NCI-H526 treated with DMSO at 0.1 percent for 48 hours (cell line): ENCODE measurements at places on chromosomes 4 and X.

- no peak for DNase-seq
Measured at GRCh38 chrX:102696306-102696705, 15.9 kb upstream of the GPRASP2 start.

GRCh38 chr4:78907638-78908037 lies 31.6 kb downstream of the PAQR3 start:
- no peak for DNase-seq

GRCh38 chr4:40448875-40449274 lies 113.7 kb downstream of the CHRNA9 start:
- no peak for DNase-seq

GRCh38 chr4:136150046-136150445 lies 1382.2 kb downstream of the PCDH18 start:
- no peak for DNase-seq

- DNase-seq, result no peak
Measured at GRCh38 chr4:153420361-153420760, 45.8 kb upstream of the TMEM131L start.

GRCh38 chrX:129732857-129733256 lies 5.9 kb upstream of the XPNPEP2 start:
- DNase-seq, result no peak

- no peak for DNase-seq
Measured at GRCh38 chrX:63935835-63936234, 150.8 kb upstream of the ARHGEF9 start.

- DNase-seq, result no peak
Measured at GRCh38 chrX:70479247-70479921, 34.7 kb downstream of the DLG3 start.

DNA sequence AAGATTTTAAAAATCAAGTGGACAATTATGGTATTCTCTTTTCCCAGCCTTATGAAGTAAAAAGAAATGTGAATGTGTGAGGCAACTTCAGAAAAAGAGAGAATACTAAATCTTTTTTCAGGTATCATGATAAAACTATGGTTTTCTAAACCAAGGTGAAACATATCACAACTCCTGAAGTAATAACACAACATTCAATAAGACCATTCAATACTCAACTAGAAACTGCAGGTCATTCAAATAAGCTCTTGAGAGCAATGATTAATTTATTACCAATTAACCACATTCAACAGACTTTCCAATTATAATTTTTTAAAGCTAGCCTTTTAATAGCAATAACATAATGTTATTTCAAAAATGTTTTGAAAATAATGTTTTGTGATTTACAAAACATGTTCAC lies 35.8 kb downstream of the SLC10A7 start:
- no peak for DNase-seq

- no peak for DNase-seq
Measured at GRCh38 chr4:117001077-117001476, 84.3 kb downstream of the TRAM1L1 start.
